ENCODE measurements at places on chromosomes 13 and 19.

DNA sequence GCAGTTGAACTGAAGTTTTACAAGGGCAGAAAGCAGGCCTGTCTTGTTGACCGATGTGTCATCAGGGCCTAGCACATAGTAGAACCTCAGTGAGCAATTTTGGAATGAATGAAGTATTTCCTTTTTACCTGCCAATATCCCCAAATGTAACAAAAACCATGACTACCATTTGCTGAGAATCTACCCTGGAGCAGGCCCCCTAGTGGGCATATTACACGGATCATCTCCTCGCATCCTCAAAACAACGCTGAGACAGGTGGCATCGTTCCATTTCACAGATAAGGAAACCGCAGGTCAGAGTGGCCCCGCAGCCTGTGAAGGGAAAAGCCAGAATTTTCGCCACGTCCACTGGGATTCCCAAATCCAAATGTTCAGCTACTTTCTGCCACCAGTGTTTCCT, 77.9 kb downstream of the CACNA1A start:
- DNase-seq, result peak; percentile 14

GRCh38 chr19:5961969-5962945, 15.7 kb downstream of the RANBP3 start:
- peak; percentile 67 for DNase-seq

DNA sequence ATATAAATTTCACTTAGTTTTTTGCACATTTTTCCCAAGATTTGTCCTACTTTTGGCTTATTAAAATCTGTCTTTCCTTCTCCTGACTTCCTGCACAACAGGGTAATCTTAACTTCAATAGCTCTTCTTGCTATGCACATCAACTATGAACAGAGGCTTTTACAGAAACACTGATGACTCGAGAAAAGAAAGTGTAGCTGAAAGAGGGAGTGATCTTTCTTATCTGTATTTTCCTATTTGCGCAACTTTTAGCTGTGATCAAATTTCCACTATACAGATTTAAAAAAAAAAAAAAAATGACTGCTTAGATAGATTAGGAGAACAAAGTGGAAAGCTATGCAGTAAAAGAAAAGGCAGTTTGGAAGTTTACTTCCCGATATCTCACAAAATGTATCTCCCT, 406.9 kb downstream of the LIG4 start:
- no peak for DNase-seq

GRCh38 chr13:113848431-113849260, 15.2 kb downstream of the GAS6 start:
- DNase-seq, result no peak

GRCh38 chr19:33193269-33193864, 763 bp upstream of the LRP3 start:
- DNase-seq, result no peak

Measured in AG10803 (cell line).